ENCODE measurements at places on chromosomes 7 and 10.
A peak's percentile ranks its signal among the peaks of the same experiment; 100 is the strongest.

DNA sequence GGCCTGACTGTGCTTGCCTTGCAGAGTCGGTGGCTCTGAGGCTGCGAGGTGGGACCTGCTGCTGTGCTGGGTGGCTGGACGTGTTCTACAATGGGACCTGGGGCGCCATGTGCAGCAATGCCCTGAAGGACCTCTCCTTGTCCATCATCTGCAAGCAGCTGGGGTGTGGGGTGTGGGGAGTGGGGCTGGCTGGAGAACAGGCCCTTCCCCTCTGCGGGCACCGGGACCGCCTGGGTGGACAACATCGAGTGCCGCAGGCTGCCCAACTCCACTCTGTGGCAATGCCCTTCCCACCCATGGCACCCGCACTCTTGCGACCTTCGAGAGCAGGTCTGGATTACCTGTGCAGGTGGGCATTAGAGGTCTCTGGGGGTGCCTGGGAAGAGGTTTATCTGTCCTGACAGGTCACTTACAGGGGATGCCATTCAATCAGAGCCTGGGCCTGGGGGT is 10.9 kb downstream of the SCART1 start:
- no peak for DNase-seq

DNA sequence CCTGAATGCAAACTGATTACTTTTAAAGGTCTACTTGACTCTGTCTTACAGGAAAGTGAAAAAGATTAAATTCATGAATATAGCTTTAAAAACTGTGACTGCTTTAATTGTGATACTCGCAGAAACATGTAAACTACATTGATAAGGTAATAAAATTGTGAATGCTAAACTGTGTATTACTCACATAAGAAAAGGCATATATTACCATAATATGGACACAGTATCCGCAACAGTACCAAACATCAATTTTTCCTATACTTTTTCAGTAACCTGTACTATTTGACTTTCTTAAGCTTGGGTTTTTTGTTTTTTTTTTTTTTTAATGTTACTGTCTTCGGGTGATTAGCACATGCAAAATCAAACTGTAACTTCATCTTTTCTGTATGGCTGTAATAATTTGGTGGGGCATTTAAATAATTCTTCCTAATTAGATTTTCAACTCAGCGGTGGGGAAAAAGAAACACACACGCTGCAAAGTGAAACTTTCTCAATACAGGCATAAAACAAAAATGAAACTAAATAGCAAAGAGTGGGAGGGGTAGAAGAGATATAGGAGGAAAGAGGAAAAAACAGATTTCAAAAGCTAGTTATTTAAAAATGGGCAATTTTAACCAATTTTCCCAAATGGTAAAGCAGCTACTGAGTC is 23.2 kb downstream of the NT5C3A start:
- peak; percentile 58 for DNase-seq

DNA sequence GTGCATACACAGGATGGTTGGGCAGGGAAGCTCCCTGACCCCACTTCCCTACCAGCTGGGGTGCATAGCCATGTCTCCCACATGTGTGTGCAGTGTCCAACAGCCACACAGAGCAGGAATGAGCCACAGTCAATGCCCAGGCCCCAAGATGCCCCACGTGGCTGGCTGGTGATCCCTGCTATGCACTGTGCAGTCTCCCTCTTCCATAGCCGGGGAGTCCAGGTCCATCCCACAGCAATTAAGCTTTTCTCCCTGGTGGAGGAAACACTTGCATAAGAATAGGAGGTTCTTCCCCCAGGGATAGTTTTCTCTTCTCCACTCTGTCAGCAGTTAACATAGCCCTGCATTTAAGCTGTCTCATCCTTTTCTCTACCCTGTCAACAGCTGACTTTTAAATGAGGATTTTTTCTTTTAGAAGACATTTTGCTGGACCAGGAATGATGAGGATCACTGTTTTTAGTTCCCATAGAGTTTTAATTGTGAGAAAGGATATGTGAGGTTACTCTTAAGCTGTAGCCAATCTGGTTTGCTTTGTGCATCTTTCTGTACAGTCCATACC is 396.5 kb upstream of the VWC2 start:
- DNase-seq, result no peak

DNA sequence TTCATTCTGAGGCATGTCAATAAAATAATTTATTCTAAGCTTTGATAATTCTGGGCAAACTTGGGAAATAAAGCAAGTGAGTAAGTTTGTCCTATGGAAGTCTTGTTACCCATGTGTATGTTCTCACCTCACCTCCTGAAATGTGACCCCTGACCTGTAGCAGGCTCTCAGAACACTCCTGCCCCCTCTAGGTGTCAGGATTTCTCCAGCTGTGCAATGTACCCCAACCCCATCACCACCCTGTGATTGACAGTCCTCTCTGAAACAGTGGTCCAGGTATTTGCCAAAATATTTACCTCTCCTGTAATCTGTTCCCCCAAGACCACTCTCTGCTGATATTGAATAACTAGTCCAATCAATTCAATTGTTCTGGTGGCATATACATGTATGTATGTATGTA is 122.6 kb upstream of the PTER start:
- no peak for DNase-seq

- no peak for DNase-seq
Measured at GRCh38 chr10:8639486-8640185, 585.1 kb downstream of the GATA3 start.

Data from endothelial cell of umbilical vein (primary cell).